ENCODE measurements at places on chromosomes 13 and 19.

DNA sequence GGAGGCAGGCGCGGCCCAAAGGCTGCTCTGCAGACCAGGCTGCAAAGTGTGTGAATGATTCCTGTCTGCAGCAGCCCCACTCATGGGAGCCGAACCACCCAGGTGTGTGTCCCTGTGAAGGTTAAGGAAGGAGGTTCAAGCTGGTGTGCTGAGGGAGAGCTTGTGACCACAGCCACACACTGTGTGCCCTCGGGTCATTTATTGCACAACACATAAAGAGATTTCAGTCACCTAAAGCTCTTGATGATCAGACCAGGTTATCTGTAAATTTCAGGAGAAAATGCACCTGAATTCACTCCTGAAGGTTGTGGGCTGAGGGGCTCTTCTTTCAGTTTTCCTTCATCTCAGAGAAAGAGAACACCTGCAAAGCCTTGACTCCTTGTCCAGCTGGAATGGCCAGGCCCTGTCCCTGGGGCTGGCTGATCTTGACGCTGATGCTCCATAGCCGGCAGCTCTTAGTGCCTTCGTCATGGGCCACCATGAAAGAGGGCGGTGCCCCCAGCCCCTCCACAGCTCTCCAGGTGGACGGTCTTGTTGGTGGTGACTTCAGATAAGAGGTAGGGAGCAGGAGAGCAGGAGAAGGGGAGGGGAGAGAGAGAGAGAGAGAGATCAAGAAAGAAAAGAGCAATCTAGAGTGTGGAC is 110.8 kb upstream of the C1QTNF9B start:
- DNase-seq = no peak

GRCh38 chr19:17486545-17487240 is 16.4 kb downstream of the SLC27A1 start:
- DNase-seq = no peak

DNA sequence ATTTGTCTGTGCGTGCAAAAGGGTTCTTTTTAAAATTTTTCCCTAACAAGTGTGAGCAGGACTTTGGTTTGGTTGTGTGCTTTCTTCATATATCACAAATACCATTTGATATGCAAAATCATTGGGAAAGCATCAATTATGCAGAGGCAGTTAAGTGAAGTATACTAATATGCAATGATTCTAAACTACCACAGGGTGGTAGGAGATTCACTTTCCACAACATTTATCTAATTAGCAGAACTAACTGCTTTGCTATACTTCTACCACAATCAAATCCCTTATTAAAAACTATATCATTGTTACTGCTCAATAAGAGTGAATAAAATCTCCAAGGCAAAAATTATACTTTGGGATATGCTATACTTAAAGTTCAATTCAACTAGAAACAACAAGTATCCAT is 2738.9 kb upstream of the PCDH20 start:
- peak; percentile 39 for DNase-seq

GRCh38 chr13:77874406-77874805 is 44.2 kb downstream of the EDNRB start:
- peak; percentile 13 for DNase-seq

GRCh38 chr19:38638461-38638860 is 9.0 kb upstream of the ACTN4 start:
- DNase-seq = no peak

DNA sequence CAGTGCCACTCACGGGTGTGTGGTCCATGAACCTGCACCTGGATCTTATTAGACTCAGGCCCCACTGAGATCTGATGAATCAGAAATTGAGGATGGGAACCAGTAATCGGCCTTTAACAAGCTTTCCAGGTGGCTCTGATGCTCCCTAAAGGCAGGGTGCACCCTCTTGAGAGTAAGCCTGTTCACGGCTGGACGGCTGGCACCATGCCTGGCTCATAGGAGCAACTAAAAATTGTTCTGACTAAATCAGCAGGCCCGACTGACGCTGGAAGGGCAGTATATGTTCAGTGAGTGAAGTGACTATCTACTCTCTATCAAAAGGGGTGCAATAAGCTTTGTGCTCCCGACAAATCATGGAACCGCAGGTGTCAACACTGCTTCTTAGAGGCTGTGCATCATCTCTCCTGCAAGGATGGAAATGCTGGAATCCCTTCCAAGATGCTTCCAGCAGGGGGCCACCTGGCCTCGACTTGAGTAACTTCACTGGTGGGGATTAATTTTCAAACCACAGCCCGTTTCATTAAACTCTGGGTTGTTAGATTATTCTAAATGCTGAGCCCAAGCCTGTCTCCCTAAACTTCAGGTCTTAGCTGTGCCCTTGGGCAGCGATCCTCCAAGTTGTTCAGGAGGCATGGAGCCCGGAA is 28.4 kb downstream of the TMTC4 start:
- peak; percentile 27 for DNase-seq

- DNase-seq = no peak
Measured at GRCh38 chr13:66469745-66470144, 760.4 kb downstream of the PCDH9 start.

DNA sequence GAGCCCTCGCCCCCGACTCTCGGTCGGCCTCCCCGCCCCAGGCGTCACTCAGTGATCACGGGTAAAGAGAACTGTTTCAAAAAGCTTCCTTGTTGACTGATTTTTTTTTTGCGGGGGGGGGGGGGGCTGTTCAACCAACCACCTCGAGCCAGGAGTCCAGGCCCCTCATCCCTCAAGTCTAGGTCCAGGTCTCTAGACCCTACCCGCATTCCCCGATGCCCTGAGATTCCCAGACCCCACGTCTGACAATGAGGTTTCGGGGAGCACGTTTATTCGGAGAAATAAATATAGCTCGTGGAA is 4.3 kb downstream of the HRC start:
- DNase-seq = no peak

- no peak for DNase-seq
Measured at GRCh38 chr19:46376241-46377153, 29.6 kb downstream of the PPP5C start.

DNA sequence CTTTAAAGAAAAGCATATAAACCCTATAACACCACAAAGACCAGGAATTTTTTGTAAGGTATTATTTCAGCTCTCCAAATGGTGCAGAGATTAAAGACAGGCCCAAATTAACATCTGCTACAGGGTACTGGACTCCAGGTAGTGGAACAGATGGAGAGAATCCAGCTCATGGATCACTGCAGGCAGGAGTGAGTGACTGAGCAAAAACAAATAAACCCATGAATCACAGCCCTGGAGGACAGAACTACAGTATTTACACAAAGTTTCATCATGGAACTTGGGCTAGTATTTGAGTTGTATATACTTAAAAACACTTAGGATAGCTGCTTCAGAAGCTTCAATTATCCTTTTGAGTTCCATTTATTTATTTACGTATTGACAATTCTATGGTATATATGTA is 132.8 kb upstream of the SPRY2 start:
- DNase-seq = peak; percentile 55

DNA sequence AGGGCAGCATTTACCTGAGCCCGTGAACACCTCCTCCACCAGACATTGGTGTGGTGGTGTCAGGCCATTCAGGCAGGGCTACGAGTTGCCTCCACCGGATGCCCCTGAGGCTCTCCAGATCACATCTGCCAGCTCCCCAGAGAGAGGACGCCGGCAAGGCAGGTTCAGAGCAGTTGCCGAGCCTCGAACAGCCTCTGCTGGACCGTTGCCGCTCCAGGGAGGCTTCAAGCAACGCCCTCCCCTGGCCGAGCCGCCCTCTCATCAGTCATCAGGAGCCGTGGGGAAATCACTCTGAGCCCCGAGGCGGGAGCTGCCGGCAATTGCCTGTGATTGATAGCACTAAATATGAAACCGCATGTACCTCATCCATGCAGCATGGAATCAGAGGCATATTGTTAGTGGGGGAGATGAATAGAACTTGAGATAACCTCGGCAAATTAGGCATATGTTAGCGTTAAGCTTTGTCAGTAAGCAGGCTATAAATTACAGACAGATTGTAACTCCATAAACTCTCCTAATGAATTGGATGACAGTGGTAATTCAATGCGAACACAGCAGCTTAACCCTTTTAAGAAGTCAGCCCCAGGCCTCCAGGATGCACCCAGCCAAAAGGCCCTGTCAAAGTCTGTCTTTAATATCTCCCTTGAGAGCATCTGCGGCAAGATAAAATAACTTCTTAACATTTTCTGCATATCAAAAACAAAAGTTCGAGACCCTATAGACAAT is 29.8 kb upstream of the SPACA7 start:
- no peak for DNase-seq

DNA sequence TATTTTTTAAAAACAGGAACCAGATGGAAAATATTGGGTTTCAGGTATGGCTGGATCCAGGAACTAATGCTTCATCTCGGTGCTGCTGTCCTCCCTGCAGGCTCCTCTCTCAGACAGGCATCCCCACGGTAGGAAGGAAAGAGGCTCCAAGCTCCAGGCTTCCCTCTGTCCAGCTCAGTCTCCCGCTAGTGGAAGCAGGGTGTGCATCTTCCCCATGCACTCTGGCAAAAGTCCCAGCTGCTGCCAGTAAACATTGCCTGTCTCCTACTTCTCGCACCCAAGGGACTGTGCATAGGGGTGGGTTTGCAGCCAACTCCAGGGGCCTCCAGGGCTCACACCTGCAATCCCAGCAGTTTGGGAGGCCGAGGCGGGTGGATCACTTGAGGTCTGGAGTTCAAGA is 29.2 kb downstream of the IL12RB1 start:
- DNase-seq = no peak

- DNase-seq = no peak
Measured at GRCh38 chr13:110137680-110138009, 169.3 kb downstream of the COL4A1 start.

DNA sequence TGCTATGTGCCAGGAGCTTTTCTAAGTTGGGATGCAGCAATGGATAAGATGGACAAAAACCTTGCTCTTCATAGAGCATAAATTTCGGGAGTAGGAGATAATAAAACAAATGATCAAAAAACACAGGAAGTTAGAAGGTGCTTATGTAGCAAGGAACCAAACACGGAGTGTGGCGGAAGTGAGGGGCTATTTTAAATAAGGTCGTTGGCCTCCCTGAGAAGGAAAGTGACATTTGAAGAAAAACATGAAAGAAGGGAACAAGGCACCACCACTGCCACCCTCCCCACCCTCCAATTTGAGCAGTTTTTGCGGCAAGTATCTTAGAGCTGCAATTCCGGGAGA is 3.2 kb upstream of the GSX1 start:
- no peak for DNase-seq

- DNase-seq = no peak
Measured at GRCh38 chr13:85529218-85529594, 270.0 kb downstream of the SLITRK6 start.

- DNase-seq = peak; percentile 57
Measured at GRCh38 chr19:54448040-54448773, 792 bp upstream of the LENG8 start.

- no peak for DNase-seq
Measured at GRCh38 chr19:19119325-19120237, 18.7 kb downstream of the TMEM161A start.

GRCh38 chr19:54459282-54460229 is 4.0 kb downstream of the LENG9 start:
- no peak for DNase-seq

DNA sequence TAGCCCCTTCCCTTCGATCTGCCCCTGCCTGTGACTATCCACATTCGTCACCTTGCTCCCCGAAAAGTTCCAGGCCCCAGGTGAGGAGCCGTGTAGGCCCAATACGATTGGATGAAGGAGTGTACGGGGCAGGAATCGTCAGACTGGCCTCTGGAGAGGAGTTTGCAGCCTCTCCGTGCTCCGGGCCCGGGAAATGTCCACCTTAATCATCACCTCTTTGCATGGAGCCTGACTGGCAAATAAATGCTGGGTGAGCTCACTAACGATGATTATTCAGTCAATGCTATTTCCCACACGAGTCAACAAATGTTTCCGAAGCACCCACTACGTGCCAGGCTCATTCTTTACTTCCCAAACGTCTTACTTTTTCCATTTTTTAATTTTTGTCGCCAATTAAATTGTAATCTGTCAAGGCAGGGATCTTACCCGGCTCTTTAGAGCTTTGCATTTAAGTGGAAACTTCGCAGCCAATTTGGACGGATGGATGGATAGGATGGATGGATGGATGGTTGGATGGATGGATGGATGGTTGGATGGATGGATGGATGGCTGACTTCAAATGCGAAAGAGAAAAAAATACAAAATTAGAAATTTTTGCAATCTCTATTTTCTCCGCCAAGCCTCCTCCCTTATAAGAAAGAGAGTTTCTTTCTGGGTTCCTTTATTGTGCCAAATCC is 45.8 kb downstream of the TGDS start:
- no peak for DNase-seq

DNA sequence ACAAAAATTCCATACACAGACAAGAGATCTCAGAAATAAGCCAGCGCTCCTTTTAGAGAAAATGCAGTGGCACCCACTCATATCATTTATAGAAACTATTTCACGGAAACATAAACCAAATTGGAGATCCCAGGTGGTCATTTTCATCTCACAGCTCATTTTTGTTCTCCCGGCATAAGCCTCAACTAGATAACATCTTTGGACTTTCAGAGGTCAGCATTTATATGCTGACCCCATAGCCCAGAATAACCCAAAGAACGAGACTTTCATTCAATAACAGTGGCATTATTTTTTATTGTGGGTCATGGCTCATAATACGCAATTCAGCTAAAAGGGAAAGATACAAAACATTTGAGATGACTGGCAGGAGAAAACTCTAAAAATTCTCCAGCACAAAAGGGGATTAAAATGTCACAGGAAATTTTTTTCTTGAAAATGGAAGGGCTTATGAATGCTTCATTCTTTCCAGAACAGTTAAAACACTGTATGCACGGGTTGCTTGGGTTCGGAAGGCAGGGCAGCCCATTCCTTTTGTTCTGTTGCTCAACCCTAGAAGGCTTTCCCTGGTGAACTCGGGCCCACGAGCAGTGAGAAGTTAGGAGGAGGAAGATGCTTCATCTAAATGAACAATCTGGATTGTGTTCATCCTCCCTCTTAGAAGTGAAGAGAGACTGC is 24.0 kb downstream of the STARD13 start:
- DNase-seq = no peak

- no peak for DNase-seq
Measured at GRCh38 chr19:55095260-55096060, 19.8 kb downstream of the EPS8L1 start.

DNA sequence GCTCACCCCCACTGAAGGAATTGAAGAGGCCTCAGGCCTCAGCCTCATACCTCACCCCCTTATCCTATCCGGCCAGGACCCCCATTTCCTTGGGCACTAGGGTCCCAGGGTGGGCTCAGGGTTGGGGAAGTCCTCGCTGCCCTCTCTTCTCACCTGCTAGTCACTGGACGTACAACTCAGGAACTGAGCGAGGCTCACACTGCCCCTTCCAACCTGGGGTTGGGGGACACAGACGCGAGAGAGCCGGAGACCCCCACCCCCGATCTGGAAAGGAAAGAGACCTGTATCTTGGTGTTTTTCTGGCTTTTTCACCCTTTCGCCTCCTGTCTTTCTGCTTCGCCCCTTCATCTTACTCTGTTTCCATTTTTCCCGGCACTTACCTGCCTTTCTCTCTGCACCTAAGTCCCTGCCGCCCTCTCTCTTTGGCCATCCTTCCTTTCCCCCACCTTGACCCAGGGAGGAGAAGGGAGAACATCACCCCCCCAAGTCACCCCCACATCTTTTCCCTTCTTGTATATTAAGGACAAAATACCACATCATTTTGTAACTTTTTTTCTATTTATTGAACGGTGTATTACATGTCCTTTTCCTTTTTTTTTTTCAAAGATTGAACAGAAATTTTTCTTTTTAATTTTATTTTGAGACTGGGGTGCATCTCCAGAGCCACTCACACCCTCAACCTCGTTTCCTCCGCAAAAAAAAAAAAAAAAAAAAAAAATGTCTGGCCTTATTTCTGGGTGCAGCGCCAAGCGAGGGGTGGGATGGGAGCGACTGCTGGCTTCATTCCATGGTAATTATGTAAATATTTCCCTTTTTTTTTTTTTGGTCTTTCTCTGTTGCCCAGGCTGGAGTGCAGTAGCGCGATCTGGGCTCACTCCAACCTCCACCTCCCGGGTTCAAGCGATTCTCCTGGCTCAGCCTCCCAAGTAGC is 36.6 kb downstream of the ZSWIM4 start:
- DNase-seq = no peak

Data from fibroblast of skin of right quadriceps (primary cell).